ENCODE measurements at places on chromosomes 3 and 15.

- DNase-seq, result no peak
Measured at GRCh38 chr15:62828364-62828763, 214.2 kb upstream of the TPM1 start.

GRCh38 chr3:166799-167198 lies 29.8 kb upstream of the CHL1 start:
- no peak for DNase-seq

GRCh38 chr3:178350763-178351162 lies 185.5 kb upstream of the KCNMB2 start:
- no peak for DNase-seq

- no peak for DNase-seq
Measured at GRCh38 chr15:62856466-62857246, 185.9 kb upstream of the TPM1 start.

DNA sequence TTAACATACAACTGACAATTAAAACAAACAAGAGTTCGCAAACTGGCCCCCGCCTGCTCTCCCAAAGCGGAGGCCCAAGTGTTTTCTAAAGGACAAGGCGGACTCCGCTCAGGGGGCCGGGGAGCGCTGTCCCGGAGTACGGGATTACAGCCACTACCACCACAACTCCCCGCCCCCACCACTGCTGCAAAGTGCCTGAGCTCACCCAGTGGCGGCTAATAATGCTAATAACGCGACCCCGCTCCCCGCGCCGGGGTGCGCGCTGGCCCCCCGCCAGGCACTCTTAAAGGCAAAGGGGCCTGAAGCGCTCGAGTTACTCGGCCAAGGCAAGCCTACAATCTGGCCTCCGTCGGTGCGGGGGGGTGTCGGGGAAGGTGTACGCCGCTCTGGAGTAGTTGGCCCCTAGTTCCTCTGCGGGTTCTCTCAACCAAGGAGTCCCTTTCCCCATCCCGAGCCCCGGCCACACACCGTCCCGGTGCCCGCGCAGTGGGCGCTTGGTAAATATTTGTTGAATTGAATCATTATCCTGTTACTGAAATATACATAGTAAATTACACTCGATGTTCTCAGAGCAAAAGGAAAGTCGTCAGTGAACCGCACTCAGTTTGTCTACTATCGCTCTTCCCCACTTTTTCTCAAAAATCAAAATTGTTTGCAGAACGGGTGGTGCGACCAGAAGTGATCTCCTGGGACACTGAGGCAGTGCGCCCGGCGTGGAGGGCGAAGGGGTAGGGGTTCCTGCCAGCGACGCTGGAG lies 827 bp downstream of the WNT5A start:
- DNase-seq, result no peak

- no peak for DNase-seq
Measured at GRCh38 chr3:177602601-177603147, 405.4 kb upstream of the TBL1XR1 start.

GRCh38 chr3:18228060-18228459 lies 197.1 kb downstream of the SATB1 start:
- no peak for DNase-seq

DNA sequence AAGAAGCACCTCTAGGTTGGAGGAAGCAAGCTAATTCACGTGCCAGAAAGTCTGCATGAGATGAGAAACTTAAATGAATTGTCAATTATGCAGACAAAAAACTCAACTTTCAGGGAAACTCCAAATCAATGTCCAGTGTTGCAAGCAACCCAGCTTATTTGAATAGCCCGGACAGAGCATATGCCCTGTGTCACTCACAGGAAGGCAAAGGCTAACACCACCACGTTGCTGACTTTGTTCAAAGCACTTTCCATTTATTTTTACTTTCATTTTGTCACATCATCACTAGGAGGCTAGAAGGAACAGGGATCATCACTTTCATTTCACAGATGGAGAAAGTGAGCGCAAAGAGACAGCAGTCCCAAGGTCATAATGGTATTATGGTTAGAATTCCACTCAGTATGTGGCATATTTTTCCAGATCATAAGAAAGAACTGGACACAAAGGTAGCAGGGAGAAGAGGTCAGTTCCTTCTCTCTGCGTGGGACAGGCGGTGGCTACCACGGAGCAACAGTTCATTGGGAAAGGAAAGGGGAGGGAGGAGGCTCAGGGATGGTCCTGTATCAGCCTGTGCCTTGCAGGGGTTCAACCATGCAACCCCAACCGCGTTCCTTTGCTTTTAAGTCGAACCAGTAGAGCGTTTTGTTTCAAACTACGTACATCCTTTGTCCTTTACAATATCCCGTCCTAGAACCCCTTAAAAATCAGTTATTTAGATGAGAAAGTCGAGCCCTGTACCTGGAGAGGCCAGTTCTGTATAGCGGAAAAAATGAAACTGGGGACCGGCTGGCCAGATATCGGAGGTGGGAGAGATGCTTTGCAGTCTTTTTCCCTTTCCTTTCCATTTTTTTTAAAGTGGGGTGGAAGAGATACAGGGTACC lies 1.1 kb downstream of the HEG1 start:
- peak; percentile 49 for DNase-seq

DNA sequence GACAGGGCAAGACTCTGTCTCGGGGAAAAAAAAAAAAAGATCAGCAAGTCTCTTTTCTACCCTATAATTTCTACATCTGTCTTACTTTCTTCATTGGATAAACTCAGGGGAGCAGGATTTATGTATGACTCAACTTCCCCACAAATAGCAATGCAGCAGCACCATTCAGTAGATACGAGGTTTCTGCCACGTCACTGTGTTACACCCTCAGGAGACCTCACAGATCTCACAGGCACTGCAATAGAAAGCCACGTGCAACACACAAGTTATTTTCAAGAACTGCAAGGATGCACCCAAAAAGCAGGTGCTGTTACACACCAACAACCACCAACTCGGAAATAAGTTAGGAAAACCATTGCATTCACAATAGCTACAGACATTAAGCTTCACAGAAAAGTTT lies 30.2 kb downstream of the TSPAN3 start:
- DNase-seq, result no peak

DNA sequence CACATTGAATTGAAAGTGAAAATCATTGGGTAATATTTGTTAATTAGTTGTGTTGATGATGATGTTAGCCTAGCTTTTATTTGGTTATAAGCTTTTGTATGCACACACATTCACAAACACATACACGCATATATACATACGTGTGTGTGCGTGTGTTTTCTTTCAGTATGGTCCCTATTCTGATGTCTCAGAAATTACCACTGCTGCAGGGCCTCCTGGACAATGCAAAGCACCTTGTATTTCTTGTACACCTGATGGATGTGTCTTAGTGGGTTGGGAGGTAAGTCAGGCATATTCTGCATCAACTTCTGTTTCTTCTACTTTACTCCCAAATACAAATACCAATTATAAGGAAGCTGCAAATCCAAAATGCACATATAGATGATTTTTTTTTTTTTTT lies 102.1 kb downstream of the GHSR start:
- no peak for DNase-seq

DNA sequence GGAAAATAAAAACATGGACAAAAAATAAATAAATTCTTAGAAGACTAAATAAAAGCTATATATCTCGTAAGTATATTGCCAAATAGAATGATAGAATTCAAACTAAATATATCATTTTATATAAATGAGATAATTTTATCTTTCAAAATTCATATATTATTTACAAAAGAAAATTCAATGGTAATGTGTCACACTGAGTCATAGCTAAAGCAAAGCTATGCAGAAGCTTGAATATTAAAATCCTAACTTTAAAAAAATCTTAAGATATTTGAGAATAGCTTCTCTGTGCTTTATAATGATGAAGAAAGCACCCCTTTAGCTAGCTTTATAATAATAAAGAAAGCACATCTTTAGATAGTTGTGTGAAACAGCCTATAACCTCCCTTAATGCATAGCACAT lies 1010.8 kb downstream of the OTOL1 start:
- DNase-seq, result no peak

GRCh38 chr3:57820479-57820878 lies 64.4 kb downstream of the SLMAP start:
- no peak for DNase-seq

DNA sequence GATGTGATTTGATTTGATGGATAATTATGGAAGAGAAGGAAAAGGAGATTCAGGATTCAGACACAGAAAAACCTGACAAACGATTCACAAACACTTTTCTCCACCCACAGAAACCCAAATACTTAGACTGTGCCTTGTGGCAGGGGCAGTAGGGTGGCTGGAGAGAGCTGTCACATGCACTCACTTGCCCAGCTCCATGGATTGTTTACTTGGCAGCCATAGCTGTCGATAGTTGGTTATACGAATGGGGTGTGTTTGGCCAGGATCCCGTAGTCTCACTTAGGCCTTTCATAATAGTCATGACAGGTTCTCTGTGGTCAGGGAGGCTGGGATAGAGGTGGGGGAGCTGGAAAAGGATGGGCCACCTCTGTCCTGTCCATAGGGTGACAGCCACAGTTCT lies 76.9 kb downstream of the CACNA1D start:
- no peak for DNase-seq

GRCh38 chr3:7382293-7383010 lies 521.5 kb downstream of the GRM7 start:
- no peak for DNase-seq

GRCh38 chr3:45670991-45671390 lies 18.2 kb upstream of the SACM1L start:
- DNase-seq, result no peak

- no peak for DNase-seq
Measured at GRCh38 chr3:178392511-178392926, 143.7 kb upstream of the KCNMB2 start.

GRCh38 chr3:26202169-26202568 lies 412.3 kb downstream of the OXSM start:
- no peak for DNase-seq

DNA sequence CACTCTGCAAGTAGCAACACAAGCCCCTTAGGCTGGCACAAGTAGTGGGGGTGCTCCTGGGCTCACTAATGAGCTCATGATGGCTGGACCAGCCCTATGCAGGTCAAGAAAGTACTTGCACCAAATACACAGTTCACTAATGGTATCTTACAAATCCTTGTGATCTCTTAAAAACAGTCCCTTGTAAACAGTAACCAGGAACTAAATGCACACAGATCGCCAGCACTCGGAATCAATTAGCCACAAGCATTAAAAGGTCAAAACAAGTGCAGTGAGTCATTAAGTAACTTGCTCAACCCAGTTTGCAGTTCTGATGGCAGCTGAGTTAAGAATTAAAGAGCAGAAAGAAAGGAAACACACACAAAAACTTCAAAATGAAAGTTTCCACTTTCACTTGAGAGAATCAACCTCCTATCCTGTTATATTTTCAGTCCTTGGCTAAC lies 43.2 kb downstream of the ARHGEF3 start:
- peak; percentile 9 for DNase-seq
